ENCODE measurements at places on chromosomes 4 and X.

DNA sequence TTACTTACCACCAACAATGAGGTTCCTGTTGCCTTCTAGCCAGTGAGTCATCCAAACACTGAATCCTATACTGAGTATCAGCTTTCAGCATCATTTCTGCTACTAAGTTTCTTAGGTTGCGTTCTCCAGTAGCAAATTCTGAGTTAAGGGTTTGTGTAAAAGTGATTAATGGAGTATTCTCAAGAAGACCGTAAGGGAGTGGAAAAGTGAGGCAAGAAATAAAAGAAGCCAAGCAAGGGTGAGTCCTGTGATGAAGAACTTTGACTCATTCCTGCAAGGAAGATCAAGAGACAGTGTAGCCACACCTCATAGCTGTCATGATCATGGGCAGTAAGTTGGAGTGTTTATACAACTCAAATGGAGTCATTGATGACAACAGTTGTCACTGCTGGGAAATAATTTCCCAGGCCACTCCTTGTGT, 446.2 kb downstream of the RAPGEF2 start:
- DNase-seq: no peak

DNA sequence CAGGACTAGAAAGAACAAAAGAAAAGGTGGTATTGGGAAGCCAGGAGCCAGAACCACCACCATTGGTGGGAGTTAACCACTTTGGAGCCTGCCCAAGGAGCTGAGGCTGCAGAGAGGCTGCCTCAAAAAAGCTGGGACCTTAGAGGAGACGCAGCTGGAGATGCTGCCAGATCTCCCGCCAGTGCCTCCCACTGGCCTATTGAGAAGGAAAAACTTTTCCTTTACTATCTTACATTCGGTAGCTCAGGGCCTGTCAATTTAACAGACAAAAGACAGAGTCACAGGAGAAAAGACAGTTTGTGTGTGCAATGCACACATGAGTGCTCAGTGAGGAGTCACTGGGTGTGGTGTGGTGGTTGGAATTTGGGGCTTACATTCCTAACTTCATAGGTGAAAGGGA, 52.4 kb upstream of the HPSE start:
- DNase-seq: no peak

- no peak for DNase-seq
Measured at GRCh38 chr4:7323461-7323871, 111.3 kb downstream of the PSAPL1 start.

DNA sequence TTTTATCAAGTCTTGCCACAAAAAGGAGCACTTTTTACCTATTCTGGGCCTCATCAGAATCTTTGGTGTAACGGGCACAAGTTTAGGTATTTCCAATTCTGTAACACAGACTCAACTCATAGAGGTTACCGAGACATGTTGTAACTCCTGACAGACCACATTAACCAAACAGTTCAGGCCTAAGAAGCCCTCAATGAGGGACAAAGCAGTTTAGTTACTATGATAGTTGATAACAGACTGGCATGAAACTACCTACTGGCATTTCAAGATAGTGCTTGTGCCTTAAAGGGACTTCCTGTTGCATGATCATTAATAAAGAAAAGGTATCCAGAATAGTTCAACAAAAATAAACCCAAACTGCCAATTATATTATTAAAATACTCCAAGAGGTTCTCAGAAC, 64.1 kb downstream of the HUWE1 start:
- DNase-seq: no peak

DNA sequence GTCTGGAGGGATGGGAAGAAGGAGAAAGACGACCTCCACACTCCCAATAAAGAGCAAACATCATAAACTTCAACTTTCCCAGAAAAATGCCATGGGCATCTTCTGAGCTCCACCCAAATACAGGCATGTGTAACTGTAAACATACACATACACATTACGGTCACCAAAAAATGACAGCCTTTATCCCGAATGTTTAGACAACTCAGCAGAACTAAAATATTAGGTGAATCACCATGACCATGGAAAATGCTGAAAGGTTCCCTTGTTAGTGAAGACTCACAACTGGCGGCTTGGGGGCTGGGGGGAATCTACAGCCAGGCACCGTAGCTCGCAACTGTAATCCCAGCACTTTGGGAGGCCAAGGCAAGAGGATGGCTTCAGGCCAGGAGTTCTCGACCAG, 33.0 kb downstream of the PRKX start:
- DNase-seq: no peak

DNA sequence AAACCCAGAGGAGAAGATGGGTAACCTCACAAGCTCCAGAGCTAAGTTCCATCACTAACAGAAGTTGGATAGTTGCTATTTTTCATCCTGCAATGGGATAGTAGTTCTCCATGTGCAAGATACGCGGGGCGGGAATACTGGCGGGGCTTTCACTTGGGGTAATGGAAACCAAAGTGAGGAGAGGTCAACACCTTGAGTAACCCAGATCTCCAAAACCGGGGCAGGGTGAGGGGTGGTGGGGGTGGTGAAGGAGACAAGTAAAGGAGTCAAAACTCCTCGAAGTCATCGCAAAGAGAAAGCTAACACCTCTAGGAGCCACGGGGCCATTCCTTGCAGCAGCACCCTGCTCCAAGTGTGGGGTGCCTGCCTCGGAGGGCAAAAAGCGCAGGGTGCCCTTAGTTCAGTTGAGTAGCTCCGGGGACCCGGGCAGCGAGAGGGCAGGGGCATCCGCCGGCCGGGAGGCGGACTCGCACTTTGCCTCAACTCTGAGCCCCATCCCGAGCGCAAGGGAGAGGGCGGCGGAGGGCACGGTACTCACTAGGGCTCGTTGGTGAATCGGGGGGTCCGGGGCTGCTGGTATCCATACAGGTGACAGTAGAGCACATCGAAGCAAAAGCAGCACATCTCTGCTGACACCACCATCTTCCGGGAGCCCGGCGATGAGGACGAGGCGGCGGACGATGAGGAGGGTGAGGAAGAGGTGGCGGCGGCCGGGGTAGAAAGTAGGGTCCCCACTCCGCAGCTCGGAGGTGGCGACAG, 645 bp downstream of the AMMECR1 start:
- no peak for DNase-seq

DNA sequence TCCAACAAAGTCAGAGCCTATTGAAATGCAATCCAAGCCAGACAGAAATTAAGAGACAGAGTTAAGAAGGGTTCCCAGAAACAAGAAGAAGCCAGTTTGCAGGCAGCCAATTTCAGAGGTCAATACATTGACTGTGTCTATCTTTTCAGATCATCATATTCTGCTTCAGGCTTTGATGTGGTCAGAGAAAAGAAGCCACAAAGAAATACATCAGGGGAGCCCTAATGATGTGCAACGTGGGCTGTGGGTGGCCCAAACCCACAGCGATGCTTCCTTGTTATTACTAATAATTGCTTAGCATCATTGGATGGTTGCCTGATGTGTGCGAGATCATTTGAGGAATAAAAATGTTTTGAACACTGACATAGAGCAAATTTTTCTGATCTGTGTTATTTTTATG, 99.0 kb upstream of the DUSP21 start:
- no peak for DNase-seq

- no peak for DNase-seq
Measured at GRCh38 chrX:130080791-130081367, 29.4 kb downstream of the ELF4 start.

- no peak for DNase-seq
Measured at GRCh38 chr4:109820563-109820962, 5.0 kb downstream of the GAR1 start.

- no peak for DNase-seq
Measured at GRCh38 chr4:36081185-36081584, 163.1 kb downstream of the ARAP2 start.

- no peak for DNase-seq
Measured at GRCh38 chr4:108775921-108776320, 13.1 kb upstream of the ETNPPL start.

- no peak for DNase-seq
Measured at GRCh38 chr4:158890294-158890693, 121.5 kb downstream of the FNIP2 start.

GRCh38 chrX:105461016-105461415, 240.5 kb upstream of the TEX13A start:
- DNase-seq: no peak

GRCh38 chr4:152970102-152970820, 34.1 kb downstream of the FHDC1 start:
- DNase-seq: no peak

GRCh38 chr4:138243369-138243768, 1.2 kb upstream of the SLC7A11 start:
- no peak for DNase-seq

DNA sequence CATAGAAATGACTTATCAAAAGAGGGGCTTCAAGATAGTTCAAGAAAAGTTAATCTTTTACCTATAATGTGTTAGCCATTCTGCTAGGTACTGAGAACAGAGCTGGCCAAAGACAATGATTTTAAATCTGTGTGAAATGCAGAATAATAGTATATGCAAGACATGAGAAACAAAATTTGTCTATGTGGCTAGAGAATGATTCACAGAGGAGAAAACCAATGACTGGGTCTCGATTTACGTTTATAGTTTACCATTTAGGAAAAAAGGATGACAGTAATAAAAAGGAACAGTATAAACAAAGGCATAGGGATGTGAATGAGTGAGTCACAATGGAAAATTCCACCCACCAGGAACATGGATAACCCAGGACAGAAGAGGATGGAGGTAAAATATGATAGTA, 31.9 kb downstream of the NPFFR2 start:
- DNase-seq: no peak

- DNase-seq: no peak
Measured at GRCh38 chr4:92368653-92369052, 64.9 kb downstream of the GRID2 start.

DNA sequence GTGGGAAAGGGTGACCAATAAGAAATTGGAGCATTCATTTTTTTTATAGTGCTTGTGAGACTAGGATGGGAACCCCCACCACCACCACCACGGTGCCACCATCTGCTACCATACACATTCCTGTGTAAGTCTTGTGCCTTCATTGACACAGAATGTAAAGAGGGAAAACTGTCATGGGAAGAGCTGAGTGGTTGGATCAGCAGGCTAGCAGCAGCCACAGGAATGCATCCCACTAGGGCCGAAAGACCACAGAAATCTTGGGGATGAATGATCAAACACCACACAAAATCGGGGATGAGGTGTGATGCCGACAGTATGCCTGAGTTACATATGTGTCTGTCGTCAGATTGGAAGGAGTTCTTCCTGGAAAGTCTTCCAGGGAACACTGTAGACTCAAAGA, 69.2 kb downstream of the SRPX start:
- no peak for DNase-seq
